ENCODE measurements at places on chromosomes 1 and 21. TPM values are rescaled to one million over a fixed set of nuclear protein-coding genes. Genes with fewer than 3 reads are reported as not detected.

The CRABP2 gene
- total RNA-seq, result 289 TPM

The ZFP69B gene
- total RNA-seq, result 1.3 TPM

The AXDND1 gene
- not detected for total RNA-seq

The ETV3L gene
- not detected for total RNA-seq

The PALMD gene
- 0.16 TPM for total RNA-seq

The LPAR3 gene
- total RNA-seq, result not detected

The RAB3B gene
- total RNA-seq, result 0.20 TPM

The HSD3B2 gene
- not detected for total RNA-seq

The SLX9 gene
- 27.4 TPM for total RNA-seq

The ANKRD65 gene
- total RNA-seq, result 0.44 TPM

The C1orf210 gene
- total RNA-seq, result 39.0 TPM

The ATAD3C gene
- total RNA-seq, result 3.1 TPM

The URB2 gene
- 18.7 TPM for total RNA-seq

The F3 gene
- 5.5 TPM for total RNA-seq

The KRTAP13-3 gene
- not detected for total RNA-seq

Data from HT-29 (cell line).